Calu3 (cell line): ENCODE measurements at places on chromosomes 1 and 21.

GRCh38 chr1:204366759-204367158 lies 7.0 kb upstream of the PLEKHA6 start:
- peaks cover 22% of the 10 kb centered on the region for H3K36me3 ChIP-seq
- DNase-seq = peak; percentile 56

- H3K27me3 ChIP-seq = peaks cover under 1% of the 10 kb centered on the region
- no peak overlapping the region for H3K4me3 ChIP-seq
- peak; percentile 36 for DNase-seq
- no peaks in the 10 kb centered on the region for H3K36me3 ChIP-seq
Observed at GRCh38 chr1:236753516-236753915, 41.6 kb upstream of the MTR start.

- peaks cover 90% of the 10 kb centered on the region for H3K36me3 ChIP-seq
- no peak overlapping the region for H3K27ac ChIP-seq
- no peaks in the 10 kb centered on the region for H3K27me3 ChIP-seq
- no peaks in the 10 kb centered on the region for H3K4me1 ChIP-seq
Observed at GRCh38 chr1:156308078-156308477, 9.0 kb upstream of the VHLL start.

DNA sequence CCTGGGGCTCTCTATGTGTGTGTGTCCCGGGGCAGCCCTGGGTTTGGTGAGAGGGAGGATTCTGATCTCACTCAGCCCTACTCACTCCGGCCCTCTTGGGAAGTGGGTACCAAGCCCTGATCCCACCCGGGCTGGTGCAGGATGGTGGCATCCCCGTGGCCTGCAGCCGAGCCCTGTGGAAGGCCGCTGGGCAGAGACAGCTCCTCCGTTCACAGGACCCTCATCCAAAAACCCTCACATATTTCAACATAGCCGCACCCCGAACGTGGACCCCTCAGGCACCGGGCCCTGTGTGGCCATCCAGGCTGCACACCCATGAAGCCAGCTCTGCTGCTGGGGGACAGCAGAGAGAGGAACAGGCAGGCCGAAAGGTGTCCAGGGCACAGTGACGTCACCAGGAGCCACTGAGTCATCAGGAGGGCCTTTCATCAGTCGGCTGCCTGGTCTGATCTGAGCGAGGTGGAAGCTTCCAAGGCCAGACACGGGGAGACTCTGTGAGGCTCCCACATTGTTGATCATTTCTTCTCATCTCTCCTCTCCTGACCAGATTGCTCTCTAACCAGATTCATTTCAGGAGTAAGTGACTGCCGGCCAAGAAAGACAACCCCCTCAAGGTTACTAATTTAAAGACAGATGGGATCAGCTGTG lies 16.2 kb upstream of the GPR157 start:
- H3K27ac ChIP-seq = no peak overlapping the region
- H3K36me3 ChIP-seq = no peaks in the 10 kb centered on the region
- H3K27me3 ChIP-seq = no peaks in the 10 kb centered on the region
- peak; percentile 65 for DNase-seq
- no peak overlapping the region for H3K4me3 ChIP-seq

DNA sequence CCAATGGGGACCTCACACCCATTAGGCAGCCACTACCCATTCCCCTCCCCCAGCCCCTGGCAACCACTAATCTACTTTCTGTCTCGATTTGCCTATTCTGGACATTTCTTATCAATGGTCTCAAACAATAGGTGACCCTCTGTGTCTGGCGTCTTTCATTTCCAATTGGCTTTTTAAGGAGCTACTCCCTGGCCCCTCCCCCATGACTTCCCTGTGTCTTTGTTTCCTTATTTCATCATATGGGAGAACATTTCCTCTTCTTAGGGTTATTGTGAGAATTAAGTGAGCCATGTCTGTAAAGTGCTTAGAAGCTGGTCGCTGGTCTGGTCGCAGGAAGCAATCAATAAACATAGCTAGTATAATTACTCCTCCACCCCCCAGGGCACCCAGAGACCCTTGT lies 80.9 kb downstream of the SPSB1 start:
- no peaks in the 10 kb centered on the region for H3K27me3 ChIP-seq
- DNase-seq = no peak
- no peak overlapping the region for H3K4me3 ChIP-seq

GRCh38 chr21:40099809-40100208 lies 232.6 kb downstream of the PCP4 start:
- no peaks in the 10 kb centered on the region for H3K4me1 ChIP-seq
- H3K27ac ChIP-seq = no peak overlapping the region
- H3K4me3 ChIP-seq = no peak overlapping the region
- no peaks in the 10 kb centered on the region for H3K36me3 ChIP-seq
- no peak for DNase-seq
- no peaks in the 10 kb centered on the region for H3K27me3 ChIP-seq

DNA sequence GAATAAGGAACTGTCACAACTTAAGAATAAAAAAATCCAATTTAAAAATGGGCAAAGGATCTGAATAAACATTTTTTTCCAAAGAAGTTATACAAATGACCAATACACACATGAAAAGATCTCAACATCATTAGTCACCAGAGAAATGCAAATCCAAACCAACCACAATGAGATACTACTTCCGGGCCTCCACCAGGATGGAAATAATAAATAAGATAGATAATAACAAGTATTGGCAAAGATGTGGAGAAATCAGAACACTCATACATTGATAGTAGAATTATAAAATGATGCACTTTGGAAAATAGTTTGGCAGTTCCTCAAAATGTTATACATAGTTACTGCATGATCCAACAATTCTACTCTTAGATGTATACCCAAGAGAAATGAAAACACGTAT lies 18.7 kb downstream of the ZSWIM5 start:
- DNase-seq = no peak
- H3K4me1 ChIP-seq = no peaks in the 10 kb centered on the region
- no peaks in the 10 kb centered on the region for H3K36me3 ChIP-seq
